ENCODE measurements at places on chromosomes 11 and 22.

DNA sequence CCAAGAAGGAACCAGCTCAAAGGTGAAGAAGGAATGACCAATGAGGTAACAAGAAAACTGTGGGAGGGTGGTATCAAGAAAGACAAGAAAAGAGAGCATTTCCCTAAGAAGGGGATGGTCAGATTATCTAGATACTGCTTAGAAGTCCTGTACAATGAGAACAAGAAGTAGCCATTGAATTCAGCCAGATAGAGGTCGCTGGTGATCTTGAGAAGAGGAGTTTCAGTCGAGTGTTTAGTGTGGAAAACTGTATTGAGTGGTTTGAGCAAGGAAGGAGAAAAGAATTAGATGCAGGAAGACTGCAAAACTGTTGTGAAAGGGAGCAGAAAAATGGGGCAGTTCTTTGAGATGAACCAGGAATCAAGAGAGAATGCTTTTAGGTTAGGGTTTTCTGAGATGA lies 74.6 kb upstream of the FAT3 start:
- DNase-seq: no peak

DNA sequence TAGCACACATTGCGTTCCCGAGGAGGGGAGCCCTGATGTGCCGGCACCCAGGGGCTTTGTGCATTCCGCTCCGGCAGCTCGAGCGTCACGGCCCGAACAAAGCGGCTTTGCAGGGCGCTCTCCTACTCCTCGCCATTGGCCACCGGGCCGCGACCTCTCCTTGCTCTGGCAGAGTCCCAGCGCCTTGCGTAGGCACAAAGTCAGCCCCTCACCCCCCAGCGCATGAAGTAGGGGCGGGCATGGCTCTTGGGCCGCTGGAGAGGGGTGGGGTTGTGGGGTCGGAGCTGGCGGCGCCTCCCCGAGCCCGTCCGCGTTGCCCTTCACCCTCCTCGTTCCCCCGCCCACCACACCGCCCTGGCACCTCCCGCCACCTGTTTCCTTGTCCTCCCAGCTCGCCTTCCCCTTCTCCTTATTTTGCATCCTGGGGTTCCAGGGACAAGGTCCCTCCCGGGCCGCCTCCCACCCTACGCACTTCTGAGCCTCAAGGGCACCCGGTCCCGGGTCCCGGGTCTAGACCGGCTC lies 753 bp upstream of the PPARA start:
- DNase-seq: peak; percentile 71

DNA sequence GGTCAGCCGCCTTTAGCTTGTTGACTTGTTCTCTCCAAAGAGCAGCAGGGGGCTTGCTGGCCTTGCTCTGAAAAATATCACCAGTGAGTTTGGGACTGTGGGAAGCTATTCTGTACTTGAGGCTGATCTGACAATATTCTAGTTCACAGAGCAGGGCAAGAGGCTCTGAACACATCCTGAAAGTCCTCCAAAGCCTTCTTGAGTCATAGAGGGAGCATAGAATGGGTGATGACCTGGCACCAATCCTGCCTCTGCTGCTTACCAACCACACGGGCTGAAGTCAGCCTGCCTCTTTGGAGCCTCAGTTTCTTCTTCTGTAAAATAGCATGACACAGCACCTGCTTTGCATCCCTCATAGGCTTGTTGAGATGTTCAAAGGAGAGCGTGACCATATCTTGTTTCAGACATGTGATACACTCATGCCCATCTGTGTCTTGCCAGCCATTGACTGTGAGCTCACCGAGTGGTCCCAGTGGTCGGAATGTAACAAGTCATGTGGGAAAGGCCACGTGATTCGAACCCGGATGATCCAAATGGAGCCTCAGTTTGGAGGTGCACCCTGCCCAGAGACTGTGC lies 96.6 kb downstream of the RRAS2 start:
- DNase-seq: no peak

- DNase-seq: no peak
Measured at GRCh38 chr11:96332126-96332771, 10.7 kb downstream of the MAML2 start.

DNA sequence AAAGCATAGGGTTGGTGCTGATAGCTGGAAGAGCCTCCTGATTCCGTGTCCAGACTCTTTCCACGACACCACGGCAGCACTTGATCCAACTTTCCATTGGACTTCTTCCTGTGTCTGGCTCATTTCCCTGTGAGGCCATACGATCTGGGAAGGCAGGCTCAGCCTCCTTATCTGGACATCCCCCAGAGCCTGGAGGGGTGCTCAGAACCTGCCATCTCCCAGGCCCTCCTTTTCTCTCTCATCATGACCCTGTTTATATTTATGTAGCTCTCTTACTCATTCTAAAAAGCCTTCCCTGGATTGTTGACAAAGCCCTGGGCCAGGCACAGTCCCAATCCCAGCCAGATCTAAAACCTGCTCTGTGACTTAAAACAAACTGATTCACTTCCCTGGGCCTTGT lies 7.8 kb upstream of the BCL9L start:
- no peak for DNase-seq

GRCh38 chr11:119585043-119585781 lies 143.8 kb downstream of the NECTIN1 start:
- DNase-seq: peak; percentile 41

GRCh38 chr11:113647856-113648255 lies 58.3 kb downstream of the TMPRSS5 start:
- DNase-seq: no peak

DNA sequence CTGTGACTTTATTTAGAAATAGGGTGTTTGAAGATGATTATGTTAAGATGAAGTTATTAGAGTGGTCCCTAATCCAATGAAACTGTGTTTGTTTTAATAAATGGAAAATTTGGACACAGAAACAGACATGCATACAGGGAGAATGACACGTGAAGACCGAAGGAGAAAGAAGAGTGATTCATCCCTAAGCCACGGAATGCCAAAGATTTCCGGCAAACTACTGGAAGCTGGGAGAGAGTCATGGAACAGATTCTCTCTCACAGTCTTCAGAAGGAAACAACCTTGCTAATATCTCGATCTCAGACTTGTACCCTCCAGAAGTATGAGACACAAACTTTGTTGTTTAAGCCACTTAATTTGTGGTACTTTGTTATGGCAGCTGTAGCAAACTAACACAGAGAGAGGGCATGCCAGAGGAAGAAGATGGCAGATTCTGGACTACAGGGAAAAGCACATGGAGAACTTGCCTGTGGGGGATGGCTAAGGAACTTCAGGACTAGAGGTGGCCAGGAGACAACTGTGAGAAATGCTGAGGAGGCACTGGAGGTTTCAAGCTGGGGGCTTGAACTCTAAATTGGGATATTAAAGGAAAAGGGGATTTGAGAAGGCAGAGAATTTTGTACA lies 733.5 kb upstream of the CCDC90B start:
- no peak for DNase-seq

DNA sequence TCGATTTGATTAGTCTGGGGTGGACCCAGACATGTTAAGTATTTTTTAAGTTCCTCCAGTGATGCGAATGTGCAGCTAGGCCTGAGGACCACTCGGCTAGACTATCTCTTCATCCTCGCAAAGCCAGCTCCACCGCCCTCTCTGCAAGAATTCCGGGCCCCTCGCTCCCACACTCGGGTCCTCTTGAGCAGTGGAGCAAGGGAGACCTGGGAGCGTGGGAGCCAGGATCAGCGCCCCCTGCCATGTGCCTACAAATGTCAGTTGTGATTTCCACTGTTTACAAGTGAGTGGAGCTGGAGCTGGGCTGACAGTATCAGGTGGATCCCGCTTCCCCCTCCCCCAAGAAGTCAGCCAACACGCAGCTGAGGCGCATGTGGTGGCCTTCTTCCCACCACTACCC lies 6.7 kb downstream of the B3GNT6 start:
- no peak for DNase-seq

DNA sequence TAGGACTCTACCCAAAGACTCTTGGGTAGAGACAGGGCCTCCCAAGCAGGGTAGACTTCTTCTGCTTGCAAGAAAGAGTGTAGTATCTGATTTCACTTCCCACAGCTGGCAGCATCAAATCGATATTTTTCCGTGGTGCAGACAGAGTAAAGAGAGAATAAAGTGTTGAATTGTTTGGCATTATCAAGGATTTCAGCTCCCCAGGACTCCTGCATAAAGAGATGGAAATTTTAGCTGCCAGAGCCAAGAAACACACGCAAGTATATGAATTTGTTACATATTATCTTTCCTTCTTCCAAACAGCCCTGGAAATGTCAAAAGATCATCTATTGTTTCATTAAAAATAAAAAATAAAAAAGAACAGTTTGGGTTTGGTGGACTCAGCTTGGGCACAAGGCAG lies 136.8 kb downstream of the PKNOX2 start:
- no peak for DNase-seq

GRCh38 chr11:62930666-62931065 lies 9.5 kb upstream of the CHRM1 start:
- DNase-seq: no peak

GRCh38 chr11:59198726-59199125 lies 14.0 kb downstream of the MPEG1 start:
- no peak for DNase-seq

- DNase-seq: no peak
Measured at GRCh38 chr11:46846510-46846830, 390 bp upstream of the CKAP5 start.

- DNase-seq: peak; percentile 84
Measured at GRCh38 chr11:67605231-67606011, 1.3 kb upstream of the NDUFV1 start.

DNA sequence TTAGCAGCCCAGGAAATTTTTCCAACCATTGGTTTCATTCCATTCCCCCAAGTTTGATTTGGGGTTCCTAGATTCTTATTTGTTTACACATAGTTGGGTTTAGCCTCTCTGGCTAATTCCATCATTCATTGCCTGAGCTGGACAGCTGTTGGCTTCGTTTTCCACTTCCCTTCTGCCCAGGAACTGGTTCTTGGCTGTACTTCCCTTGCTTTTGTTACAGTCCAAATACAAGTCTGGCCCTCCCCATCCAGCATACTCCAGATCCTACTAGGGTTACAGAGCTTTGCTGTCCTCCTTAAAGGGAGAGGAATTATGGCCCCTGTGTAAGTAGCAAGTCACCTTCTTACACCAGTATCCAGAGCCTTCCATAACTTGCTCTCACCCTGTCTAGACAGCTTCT lies 356.3 kb downstream of the FAT3 start:
- no peak for DNase-seq

GRCh38 chr11:76772100-76772782 lies 10.9 kb upstream of the TSKU start:
- no peak for DNase-seq

GRCh38 chr11:128814856-128815705 lies 52.0 kb downstream of the KCNJ1 start:
- peak; percentile 44 for DNase-seq

DNA sequence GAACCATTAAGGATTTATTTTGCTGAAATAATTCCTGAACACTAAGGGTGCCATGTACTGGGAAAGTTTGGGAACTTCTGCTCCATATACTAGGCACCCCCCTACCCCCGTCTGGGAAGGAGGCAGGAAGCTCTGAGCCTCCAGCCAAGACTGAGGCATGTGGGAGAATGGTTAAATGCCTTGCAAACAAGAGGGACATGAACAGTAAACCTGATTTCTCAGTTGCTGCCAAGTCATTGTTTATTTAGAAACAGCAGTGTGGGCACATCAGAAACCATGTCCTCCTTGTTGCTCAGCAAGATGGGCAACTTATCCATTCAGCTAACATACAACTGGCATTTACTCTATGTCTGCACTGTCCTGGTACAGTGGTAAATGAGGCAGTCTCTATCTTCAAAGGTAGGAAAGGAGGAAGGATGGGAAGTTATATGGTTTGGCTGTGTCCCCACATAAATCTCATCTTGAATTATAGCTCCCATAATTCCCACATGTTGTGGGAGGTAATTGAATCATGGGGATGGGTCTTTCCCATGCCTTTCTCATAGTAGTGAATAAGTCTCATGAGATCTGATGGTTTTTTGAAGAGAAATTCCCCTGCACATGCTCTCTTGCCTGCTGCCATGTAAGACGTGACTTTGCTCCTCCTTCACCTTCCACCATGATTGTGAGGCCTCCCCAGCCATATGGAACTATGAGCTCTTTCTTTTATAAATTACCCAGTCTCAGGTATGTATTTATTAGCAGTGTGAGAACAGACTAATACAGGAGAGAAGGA lies 459.1 kb downstream of the MIAT start:
- DNase-seq: no peak

GRCh38 chr11:64539239-64539638 lies 51.8 kb upstream of the SLC22A12 start:
- DNase-seq: no peak

GRCh38 chr11:127149410-127149809 lies 148.8 kb upstream of the KIRREL3 start:
- no peak for DNase-seq

DNA sequence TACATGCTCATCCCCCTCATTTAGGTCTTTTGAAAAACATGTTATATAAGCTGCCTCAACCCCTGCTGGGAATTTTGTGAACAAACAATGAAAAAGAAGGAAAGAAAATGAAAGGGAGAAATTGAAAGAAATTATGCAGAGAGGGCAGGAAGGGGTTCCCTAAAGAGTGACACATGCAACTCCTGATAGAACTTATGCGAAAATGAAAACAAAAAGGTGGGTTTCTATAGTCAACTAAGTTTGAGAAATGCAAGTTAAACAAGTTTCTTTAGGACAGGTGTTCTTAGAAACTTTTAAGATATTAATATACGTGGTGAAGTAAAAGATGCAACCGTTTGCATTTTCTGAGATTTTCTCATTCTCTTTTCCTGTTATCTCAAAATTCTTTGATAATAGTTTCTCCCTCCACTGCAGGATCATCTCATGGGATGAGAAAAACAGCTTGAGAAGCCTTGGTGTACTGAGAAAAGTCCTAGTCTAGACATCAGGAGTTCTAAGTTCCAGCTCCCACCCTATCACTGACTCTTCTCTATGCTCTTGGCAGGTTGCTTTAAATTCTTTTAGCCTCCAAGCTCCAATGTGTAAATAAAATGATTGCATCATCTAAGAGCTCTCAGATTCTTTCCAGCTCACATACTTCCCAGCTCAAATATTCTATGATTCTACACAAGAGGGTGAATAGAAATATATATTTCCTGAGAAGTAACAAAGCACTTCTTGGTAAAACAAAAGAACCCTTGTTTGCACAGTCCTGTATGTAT lies 109.2 kb downstream of the FAM76B start:
- no peak for DNase-seq

DNA sequence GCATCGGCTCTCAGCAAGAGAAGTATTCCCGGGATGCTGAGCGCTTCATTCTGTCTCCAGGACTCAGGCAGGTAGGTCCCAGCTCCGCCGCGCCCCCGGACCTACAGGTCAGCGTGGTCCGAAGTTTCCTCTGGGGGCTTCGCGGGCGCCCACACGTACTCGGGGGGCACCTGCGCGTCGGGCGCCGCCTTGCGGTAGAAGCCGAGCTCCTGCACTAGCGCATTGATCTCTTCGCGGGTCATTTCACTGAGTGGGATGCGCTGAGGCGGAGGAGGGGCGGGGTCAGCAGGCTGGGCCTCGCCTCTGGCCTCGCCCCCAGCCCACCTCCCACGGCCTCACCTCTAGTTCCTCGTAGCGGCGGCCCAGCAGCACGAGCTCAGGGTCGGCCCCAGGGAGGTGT lies 2.5 kb downstream of the SELENOM start:
- DNase-seq: no peak

- peak; percentile 12 for DNase-seq
Measured at GRCh38 chr11:24386546-24387397, 110.1 kb upstream of the LUZP2 start.

GRCh38 chr11:84922836-84923235 lies 704.3 kb downstream of the DLG2 start:
- no peak for DNase-seq

- DNase-seq: no peak
Measured at GRCh38 chr11:128827191-128827893, 39.8 kb downstream of the KCNJ1 start.

Data from D341Med (cell line).